ENCODE measurements at places on chromosomes 1 and 21.

GRCh38 chr1:240242601-240243144 is 151.0 kb downstream of the FMN2 start:
- DNase-seq, result no peak

GRCh38 chr1:187689129-187689528 is 860.4 kb downstream of the PLA2G4A start:
- no peak for DNase-seq

DNA sequence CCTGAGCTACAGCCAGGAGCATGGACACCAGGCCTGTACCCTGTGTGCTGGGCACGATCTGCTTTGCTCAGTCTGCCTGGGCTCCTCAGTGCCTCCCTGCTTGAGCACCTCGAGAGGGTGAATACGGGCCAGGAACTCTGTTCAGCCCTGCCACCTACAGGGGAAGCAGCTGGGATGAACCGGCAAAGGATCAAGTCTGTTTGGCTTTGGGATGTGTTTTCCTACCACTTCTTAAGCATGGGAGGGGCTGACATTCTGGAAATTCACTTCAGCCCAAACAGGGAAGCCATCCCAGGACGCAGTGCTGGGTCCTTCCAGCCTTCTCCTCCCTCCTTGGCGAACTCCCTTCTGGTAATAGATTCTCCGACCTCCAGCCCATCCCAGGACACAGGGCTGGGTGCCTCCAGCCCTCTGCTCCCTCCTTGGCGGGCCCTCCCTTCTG is 55.8 kb upstream of the SELENON start:
- peak; percentile 49 for DNase-seq

DNA sequence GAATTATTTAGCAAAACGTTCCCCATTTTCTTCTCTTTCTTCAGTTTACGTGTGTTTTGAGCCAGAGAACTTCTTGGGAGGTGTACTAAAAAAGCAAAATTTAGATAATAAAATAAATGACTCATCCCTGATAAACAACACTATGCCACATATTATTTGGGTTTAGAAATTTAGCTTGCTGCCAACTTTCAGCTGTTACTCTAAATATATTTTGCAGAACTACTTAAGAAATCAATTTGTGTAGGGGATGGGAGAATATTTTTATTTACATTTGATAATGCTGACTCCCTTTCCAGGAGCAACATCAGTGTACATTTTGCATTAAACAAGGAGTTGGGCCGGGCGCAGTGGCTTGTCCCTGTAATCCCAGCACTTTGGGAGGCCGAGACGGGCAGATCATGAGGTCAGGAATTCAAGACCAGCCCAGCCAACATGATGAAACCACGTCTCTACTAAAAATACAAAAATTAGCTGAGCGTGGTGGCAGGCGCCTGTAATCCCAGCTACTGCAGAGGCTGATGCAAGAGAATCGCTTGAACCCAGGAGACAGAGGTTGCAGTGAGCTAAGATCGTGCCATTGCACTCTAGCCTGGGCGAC is 151.4 kb upstream of the ZRANB2 start:
- DNase-seq, result no peak

DNA sequence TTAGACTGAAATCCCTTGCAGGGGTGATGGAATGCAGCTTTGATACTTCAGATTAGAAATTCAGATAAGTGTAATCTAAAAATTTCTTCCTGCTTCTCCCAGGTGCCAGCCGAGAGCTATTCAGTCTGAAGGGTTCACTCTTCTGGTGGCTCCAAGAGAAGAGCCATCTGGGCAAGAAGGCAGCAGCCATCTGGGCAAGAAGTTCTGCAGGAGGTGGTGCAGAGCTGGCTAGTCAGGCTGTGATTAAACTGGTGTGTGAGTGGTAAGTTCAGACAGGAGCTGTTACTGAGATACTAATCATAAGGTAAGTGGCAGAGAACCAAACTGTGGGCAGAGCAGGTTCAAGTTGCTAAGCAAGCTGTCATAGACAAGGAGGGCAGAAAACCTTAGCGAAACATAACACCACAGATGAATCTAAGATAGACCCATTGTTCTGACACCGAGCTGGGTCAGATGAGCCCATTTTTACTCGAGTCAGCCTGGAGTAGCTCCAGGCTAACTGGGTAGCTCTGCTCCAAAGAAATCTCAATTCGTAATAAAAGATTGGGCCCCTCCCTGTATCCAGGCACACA is 14.4 kb upstream of the TP53BP2 start:
- no peak for DNase-seq

GRCh38 chr1:21012937-21013336 is 163.8 kb downstream of the EIF4G3 start:
- DNase-seq, result no peak

Data from ACHN (cell line).